ENCODE measurements at places on chromosomes 5 and 9.
A peak's percentile ranks its signal among the peaks of the same experiment; 100 is the strongest.

- no peak for DNase-seq
Observed at GRCh38 chr5:35626553-35626952, 8.9 kb downstream of the SPEF2 start.

GRCh38 chr5:144395704-144396103 lies 225.0 kb downstream of the KCTD16 start:
- no peak for DNase-seq

DNA sequence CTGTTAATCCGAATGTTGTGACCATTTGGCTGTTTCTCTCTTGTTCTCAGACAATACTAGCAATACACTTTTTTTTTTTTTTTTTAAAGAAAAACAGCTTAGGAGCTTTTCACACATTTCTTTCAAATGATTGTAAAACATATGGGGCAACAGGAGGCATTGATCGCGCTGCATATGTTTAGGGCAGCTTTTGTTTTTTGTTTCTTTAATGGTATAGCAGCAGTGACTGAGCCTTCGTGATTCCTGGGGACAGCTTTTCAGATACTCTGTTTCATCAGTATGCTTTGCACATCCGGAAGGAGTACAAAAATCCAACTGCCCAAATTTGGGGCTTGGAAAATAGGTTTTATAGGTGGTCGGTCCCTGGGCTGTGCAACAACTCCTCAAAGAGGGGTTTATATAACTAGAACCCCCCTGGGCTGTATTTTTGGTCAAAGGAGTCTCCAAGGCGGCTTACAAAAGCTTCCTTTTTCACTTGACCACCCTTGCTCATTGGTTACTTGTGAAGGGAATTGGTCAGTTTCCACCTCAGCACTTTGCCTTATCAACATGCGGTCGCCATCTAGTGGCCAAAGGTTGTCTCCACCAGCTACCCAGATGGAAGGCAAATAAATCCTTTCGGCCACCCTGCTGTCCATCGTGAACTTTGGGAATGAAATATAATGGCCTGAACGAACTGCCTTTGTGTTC lies 91.8 kb downstream of the PDE6A start:
- DNase-seq = peak; percentile 67

- no peak for DNase-seq
Observed at GRCh38 chr5:4019841-4020240, 424.2 kb downstream of the IRX1 start.

DNA sequence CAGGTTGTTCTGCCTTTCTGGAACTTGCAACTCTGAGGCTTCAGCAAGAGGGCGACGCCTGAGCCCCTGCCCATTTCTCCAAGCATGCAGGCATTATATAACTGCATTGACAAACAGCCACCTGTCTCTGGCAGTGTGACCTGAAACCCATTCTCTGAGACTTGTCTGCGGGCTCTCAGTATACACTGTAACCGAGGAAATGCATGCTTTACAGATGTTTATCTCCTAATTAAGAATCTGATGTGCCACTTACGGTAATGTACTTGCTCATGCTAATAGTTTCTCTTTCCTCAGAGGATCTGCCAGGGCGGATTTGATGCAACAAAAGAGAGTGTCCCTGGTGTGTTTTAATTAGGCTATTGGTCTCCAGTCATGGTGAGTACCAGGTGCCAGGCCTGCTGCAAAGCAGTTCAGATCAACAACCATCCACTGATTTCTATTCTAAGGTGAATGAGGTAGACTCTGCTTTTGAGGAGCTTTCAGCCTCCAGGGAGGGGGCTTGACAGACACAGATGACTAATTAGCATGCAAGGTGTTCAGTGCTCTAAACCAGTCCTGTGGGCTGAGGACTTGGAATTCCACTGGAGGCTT lies 593.7 kb upstream of the KLF4 start:
- no peak for DNase-seq

- no peak for DNase-seq
Observed at GRCh38 chr9:134917431-134918373, at the start of gene FCN1. FCN1 (minus strand) TSS chr9:134917912; CDS start chr9:134917871, 41 bp downstream.

- no peak for DNase-seq
Observed at GRCh38 chr9:27355166-27355565, 58.2 kb upstream of the EQTN start.

DNA sequence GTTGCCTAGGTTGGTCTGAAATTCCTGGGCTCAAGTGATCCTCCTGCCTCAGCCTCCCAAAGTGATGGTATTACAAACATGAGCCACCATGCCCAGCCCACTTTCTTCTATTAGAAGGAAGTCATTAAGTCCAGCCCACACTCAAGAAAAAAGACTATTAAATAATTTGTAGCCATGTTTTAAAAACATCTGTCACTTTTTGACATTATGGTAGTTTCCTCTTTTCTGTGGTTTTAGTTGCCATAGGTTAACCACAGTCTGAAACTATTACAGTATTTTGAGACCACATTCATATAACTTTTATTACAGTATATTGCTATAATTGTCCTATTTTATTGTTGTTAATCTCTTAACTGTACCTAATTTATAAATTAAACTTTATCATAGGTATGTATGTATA lies 31.9 kb upstream of the C5orf24 start:
- no peak for DNase-seq

Data from left kidney (tissue), 8 donors.